ENCODE measurements at places on chromosomes 4 and X. TPM values are rescaled to one million over a fixed set of nuclear protein-coding genes. Genes with fewer than 3 reads are reported as not detected.

DNA sequence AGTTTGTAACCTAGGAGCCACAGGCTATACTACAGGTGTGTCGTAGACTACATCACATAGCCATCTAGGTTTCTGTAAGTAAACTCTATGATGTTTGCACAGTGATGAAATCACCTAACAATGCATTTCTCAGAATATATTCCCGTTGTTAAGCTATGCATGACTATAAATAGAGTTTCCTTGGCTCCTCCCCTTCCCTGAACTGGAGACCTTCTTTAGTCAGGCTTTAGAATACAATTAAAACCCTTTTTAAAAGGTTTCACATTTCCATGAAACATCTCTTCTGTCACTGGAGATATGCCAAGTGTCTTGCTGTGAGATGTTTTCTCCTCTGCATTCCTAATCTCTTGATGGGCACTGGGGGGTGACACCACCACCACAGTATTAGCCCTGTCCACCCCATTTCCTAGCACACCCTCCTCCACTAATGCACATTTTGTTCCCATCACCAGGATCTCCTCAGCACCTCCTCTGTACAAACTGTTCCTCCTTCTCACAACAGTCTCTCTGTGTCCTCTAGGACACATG, 334.6 kb upstream of the CPEB2 start:
- DNase-seq, result no peak

GRCh38 chr4:134885436-134885835, 683.8 kb upstream of the PABPC4L start:
- no peak for DNase-seq

DNA sequence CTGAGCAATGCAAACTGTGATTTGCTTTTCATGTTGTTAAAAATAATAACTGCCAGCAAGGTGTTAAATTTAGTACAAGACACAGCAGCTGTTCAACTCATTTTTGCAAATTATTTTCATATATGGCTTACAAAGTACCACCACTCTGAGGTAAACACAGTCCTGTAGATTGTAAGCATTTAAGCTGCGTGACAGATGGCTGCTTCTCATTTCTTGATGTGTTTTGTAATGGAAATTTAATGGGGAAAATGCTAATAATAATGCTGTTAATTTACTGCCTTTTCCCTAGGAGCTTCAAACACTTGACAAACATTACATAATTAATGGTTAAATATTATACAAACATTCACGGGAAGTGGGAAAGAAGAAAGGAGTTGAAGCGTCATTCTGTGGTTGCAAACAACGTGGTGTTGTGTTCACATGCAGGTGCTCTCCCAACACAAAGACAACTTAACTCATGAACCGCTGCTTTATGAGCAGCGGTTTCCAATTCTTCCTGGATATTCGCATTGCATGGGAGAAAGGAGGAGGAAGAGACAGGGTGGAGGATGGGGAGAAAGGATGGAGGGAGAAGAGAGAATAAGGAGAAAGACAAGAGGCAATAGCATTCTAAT, 236.8 kb upstream of the VCX start:
- no peak for DNase-seq

DNA sequence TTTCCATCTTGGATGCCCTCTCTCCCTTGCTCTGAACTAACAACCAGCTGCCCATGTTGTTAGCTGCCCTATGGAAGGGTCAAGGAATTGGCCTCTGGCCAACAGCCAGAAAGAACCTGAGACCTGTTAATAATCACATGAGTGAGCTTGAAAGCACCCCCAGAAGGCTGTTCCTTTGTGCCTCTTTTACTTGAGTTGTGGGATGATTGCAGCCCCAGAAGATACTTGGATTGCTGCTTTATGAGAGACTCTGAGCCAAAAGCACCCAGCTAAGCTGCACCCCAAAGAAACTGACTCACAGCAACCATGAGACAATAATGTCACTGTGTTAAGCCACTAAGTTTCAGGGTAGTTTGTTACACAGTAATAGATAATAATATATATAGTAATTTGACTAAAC, 73.3 kb downstream of the FRYL start:
- DNase-seq, result no peak

DNA sequence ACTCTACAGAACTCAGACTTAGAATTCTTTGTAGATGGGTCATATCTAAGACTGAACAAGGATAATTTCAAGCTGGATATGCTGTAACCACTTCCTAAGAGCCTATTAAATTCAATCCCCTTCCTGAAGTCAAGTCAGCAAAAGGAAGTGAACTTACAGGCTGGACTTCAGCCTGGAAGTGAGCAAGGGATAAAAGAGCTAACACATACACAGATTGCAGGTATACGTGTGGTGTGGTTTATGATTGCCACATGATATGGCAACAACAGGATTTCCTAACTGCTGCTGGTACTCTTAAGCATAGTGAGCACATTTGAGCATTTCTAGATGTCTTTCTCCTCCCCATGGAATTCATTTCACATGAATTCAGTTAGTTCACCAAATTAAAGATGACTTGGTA, 38.2 kb upstream of the UXT start:
- DNase-seq, result no peak

- no peak for DNase-seq
Observed at GRCh38 chr4:37964734-37965457, 4.7 kb downstream of the PTTG2 start.

- DNase-seq, result no peak
Observed at GRCh38 chr4:181213551-181213950, 1029.7 kb upstream of the TENM3 start.

DNA sequence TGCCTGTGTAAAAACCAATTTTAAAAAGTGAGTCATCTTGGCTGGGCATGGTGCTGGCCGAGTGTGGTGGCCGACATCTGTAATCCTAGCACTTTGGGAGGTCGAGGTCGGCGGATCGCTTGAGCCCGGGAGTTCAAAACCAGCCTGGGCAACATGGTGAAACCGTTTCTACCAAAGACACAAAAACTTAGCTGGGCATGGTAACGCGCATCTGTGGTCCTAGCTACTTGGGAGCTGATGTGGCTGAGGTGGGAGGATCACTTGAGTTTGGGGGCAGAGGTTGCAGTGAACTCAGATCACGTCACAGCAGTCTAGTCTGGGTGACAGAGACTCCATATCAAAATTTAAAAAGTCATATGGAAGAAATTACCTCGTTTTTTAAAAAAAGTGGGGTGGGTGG, 7.6 kb downstream of the RLIM start:
- DNase-seq, result no peak

DNA sequence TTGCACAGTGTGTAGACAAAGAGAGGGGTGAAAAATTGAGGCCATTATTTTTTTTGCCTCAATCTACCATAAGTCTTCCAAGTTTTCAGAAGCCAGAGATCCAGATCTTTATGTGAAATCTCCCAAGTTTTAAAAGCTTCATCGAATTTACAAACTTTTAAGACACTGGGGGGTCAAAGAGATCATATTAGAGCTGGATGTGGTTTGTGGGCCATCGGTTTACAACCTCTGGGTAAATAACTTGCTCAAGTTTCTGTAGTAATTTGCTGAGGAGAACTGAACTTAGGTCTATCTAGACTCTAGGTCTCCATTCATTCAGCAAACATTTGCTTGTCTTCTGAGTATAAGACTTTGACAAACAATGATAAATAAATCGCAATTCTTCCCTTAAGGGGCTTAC, 54.0 kb upstream of the CHRNA9 start:
- DNase-seq, result no peak

- no peak for DNase-seq
Observed at GRCh38 chrX:19245711-19246269, 97.9 kb upstream of the PDHA1 start.

GRCh38 chr4:43008793-43009192, 116.3 kb downstream of the GRXCR1 start:
- no peak for DNase-seq

- peak; percentile 66 for DNase-seq
Observed at GRCh38 chrX:288561-288991, 7.4 kb downstream of the PLCXD1 start.

- DNase-seq, result no peak
Observed at GRCh38 chr4:113094802-113095201, 45.3 kb downstream of the ANK2 start.

GRCh38 chrX:123905332-123905731, 45.5 kb downstream of the XIAP start:
- DNase-seq, result no peak

DNA sequence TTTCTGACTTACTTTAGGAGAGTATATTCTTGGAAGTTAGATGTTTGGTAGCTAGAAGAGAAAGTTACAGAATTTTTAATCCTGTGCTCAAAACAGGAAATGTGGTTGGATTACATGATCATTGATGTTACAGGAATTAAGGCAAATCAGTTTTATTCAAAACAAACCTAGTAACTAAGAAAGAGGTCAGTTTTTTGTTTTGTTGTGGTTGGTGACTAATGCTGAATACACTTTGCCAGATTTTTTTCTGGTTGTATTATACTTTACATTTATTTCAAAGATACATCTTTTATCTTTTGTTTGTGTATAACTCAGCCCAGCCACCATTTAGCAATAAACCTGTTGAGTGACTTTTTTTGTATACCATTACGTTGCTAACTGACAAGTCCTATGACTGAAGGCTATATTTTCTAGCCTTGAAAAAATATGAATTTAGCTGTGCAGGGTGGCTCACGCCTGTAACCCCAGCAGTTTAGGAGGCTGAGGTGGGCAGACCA, 116.7 kb downstream of the KLHL8 start:
- DNase-seq, result no peak

DNA sequence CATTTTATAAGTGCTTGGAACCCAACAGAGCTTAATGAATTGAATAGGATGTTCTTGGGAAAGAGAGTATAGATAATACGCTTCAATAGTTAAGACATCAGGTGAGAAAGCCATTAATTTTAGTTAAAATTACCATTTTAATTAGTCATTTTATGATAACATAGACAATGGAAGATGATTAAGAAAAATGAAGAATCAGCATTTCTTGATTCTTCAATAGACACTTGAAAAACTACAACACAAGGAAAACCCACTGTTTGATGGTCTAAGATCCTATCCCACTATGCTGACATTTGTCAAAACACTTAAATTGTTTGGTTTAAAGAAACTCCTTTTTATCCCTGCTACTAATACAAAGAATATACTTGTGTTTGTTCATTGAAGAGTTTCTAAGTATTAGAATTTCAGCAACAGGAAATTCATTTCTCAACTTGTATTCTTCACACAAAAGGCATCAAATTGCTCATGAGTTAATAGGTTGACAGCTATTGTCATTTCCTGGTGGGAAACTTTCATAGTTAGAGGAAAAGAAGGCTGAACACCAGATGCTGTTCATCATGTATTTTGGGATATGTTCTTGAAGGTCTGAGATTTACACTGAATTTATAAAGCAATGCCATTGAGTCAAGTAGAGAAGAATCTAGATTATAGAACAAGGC, 9.6 kb upstream of the CXCL2 start:
- DNase-seq, result no peak

- no peak for DNase-seq
Observed at GRCh38 chr4:145207934-145208333, 27.5 kb upstream of the OTUD4 start.

DNA sequence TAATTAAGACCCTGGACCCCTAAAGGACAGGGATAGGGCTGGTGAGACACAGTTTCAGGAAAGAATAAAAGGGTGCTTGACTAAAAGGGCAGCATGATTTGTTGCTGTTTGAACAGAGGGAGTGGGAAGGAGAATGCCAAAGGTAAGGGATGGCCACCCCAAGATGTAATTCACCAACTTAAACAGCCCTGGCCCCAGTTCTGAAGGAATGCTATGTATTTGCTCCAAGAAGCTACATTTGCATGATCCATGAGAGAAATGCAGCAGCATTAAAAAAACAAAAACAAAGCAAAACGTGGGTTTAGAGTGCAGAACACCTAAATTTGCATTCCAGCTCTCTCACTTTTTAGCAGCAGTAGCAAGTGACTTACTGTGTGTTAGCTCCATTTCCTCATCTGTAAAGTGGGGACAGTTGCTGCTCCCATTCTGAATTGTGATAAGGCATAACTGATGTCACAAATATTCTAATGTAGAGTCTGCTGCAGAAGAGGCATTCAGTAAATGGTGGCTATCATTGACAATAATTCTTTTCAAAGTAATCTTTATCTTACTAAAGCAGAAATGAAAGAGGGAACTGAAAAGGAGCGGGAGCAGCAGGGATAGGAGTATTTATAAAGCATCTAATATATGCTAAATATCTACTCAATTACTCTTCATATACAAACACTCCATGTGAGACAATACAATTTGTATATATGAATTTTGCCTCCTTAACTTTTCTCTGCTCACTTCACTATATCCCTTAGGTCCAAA, 115.8 kb downstream of the PPARGC1A start:
- no peak for DNase-seq

DNA sequence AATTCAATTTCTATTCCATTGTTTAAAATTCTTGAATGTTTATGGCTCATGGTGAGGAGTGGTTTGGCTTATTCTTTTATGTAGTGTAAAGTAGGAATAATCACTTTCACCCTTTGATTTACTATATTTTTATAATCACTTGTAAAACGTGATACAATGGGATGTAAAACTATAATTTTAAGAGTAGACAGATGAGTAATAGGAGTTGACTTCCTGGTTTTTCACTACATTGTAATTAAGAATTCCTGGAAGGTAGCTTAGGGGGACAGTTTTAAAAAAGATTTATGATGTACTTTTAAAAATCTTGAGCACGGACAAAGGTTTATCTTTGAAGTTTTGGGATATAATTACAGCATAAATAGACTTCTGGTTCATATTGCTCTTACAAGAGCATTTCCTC, 65.3 kb downstream of the PDGFC start:
- no peak for DNase-seq

DNA sequence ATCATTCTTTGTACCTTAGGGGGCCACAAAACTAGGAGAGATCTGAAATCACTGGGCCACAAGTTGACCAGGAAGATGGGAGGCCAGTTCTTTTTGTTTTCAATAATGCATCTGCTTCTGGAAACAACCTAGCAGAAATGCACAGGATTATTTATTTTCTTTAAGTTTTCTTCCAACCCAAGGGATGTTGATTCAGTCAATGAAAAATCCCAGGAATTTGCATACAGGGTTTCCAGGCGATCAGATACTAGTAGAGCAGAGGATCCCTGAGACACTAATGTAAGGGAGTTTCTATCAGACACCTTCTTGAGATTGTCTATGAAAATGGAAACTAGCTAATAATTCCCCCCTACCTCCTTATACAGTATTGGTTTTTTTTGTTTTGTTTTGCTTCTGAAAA, 7.4 kb downstream of the ATOH1 start:
- DNase-seq, result no peak

The SMIM10L2A gene
- total RNA-seq, result 2.3 TPM

The PDLIM5 gene
- total RNA-seq, result 99.0 TPM

The EPHA5 gene
- not detected for total RNA-seq

The GATA1 gene
- total RNA-seq, result 0.19 TPM

The PAK3 gene
- 19.4 TPM for total RNA-seq

The LRCH2 gene
- total RNA-seq, result 0.12 TPM

The CSAG1 gene
- not detected for total RNA-seq

The ARMCX4 gene
- 4.4 TPM for total RNA-seq

The CFAP47 gene
- total RNA-seq, result not detected

The TKTL2 gene
- not detected for total RNA-seq

The CFI gene
- 17.9 TPM for total RNA-seq

The GAGE12J gene
- not detected for total RNA-seq

The MGAT4D gene
- total RNA-seq, result 0.43 TPM

The ERAS gene
- total RNA-seq, result not detected

The CLCN4 gene
- total RNA-seq, result 1.3 TPM

Data from pancreas (tissue), 10 donors.